ENCODE measurements at places on chromosomes 16 and 17.

DNA sequence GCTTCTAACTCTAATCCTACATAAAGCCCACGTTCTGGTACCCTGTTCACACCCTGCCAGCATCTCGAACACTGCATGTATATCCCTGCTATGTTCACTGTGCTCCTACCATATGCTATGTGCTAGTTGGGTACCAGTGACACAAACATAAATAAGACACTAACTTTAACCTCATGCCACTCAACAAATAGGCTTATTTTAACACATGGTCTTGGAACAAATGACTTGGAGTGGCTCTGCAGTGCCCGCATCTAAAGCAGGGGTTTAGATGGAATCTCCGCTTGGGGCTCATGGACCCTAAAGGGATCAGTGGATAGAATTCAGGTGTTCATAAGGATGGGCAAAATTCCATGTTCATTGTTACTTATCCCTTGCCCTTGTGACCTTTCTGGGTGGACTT is 175.7 kb upstream of the ZKSCAN2 start:
- no peak for DNase-seq

DNA sequence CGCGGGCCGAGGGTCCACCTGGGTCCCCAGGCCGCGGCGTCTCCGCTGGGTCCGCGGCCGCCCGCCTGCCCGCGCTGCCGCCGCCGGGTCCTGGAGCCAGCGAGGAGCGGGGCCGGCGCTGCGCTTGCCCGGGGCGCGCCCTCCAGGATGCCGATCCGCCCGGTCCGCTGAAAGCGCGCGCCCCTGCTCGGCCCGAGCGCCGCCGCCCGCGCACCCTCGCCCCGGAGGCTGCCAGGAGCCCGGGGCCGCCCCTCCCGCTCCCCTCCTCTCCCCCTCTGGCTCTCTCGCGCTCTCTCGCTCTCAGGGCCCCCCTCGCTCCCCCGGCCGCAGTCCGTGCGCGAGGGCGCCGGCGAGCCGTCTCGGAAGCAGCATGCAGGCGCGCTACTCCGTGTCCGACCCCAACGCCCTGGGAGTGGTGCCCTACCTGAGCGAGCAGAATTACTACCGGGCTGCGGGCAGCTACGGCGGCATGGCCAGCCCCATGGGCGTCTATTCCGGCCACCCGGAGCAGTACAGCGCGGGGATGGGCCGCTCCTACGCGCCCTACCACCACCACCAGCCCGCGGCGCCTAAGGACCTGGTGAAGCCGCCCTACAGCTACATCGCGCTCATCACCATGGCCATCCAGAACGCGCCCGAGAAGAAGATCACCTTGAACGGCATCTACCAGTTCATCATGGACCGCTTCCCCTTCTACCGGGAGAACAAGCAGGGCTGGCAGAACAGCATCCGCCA is 504 bp downstream of the FOXC2 start:
- no peak for DNase-seq

DNA sequence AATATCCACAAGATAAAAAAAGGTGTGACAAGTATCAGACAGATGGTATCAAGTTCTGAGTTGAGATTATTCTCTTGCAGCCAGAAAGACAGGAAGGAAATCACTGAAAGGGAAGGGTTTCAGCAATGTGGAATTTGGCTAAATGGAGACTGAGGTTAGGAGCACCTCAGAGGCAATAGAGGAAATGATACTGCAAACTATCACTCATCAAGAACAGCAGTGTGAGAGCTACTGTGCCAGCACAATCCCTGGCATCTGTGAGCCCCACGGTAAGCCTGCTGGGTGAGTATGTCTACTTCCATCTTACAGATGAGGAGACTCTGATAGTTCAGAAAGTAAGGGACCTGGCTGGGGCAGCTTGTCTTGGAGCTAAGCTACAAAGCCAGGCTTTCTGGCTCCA is 162.0 kb downstream of the SALL1 start:
- DNase-seq, result no peak

DNA sequence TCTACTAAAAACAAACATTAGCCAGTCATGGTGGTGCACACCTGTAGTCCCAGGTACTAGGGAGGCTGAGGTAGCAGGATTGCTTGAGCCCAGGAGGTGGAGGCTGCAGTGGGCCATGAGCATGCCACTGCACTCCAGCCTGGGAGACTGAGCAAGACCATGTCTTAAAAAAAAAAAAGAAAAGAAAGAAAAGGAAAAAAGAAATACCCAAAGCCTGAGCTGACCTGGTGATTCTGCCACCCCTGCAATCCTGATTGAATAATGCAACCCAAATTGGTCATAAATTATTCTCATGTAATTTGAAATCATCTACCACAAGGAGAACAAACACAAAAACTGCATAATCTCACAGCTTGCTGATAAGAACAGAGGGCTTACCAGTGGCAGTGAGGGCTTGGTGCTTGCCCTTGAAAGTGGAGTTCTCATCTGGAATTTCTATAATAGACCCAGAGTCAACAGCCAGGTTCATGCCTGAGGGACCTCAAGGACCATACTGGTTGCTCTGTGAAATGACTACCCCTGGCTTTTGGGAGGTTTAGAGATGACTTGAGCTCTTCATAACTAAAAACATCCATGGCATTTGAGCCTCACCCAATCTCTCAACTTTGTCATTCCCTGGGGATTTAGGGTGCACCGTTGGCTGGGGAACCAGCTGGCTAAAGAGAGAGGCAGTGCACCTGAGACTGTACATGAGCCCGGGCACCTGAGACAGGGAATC is 35.4 kb upstream of the TMC5 start:
- DNase-seq, result no peak

GRCh38 chr16:10578474-10579316 is 1.7 kb downstream of the EMP2 start:
- DNase-seq, result no peak

- DNase-seq, result no peak
Measured at GRCh38 chr17:67452681-67453554, 75.8 kb downstream of the PITPNC1 start.

DNA sequence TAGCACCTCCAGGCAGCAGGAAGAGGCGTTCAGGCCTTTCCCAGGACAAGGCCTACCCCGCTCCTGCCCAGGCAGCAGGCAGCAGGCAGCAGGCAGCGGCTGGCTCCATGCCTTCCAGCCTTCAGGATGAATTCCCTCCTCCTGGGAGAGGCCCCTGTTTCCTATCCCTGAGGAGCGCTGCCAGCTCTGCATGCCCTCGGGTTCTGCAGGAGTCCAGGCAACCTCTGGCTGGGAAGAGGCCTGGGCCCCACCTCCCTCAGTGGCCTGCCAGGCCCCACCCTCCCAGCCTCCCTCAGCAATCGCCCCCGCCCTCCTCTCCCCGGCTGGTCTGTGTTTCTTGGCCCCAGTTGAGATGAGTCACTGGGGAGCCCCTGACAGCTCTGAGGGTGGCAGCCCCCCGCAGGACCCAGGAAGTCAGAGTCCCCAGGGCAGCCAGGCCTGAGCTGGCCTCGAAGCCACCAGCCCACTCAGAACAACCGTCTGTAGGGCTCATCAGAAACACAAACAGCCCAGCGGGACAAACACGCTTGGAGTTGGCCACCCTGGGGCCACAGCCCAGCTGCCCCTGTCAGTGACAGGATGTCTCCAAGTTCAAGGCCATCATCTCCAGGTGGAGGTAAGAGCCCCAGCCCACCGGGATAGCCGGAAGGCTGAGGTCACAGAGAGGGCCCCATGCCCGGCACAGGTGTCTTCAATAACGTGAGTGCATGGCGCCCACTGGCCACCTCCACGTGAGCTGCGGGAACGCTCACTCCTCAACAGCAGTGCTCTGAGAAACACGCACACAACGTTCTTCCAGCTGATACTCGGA is 39.5 kb upstream of the CIBAR2 start:
- no peak for DNase-seq

DNA sequence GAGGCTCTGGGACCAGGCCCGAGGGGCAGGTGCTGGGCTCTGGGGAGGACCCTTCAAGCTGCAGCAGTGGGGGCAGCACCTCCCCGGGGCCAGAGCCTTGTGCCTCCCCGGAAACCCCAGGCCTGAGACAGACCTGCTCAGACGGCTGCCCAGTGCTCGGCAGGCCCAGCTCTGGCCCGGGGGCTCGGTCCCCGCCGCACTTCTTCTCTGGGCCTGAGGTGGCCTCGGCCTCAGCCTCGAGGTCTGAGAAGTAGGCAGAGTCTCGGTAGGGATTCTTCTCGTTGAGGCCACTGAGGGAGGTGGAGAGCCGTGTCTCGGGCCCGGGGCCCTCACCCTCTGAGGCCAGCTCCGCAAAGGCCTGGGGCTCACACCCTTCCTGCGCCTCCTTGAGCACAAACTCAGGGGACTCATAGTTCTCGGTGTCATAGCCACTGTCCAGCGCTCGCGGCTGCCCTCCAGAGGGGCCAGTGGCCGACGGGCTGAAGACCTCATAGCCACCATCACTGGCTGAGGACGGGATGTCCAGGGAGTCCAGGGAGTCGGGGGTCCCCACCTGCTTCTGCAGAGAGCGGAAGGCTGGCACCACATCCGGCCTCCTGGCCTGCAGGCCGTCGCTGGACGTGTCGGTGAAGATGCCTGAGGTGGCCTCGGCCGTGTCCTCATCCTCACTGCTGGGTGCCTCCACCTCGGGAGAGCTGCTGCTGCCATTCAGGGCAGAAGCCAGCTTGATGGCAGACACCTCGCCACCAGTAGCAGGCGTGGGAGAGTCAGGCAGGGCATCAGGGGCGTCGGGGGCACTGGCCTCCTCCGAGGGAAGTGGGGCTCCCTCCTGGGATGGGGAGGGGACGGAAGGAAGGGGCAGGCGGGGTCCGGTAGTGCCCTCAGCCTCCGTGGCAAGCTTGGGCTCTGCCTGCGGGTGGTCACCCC is 44.3 kb upstream of the PVALEF start:
- DNase-seq, result no peak

- no peak for DNase-seq
Measured at GRCh38 chr17:79513820-79514535, 96.9 kb downstream of the RBFOX3 start.

DNA sequence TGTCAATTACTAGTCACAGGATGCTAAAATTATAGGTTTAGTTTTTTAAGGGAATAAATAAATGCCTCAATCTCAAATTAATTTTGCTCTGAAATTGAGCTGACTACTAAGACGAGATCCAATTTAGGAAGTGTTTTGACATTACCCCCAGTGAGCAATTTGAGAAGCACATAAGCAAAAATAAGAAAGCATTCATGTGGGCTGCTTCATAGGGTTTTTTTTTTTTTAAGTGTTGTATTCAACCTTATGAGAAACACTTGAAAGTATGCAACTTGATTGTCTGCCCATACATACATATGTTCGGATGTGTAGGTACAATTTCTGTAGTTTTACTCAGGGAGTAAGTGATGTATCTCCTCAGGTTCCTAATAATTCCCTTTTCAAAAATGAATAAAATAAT is 77.6 kb downstream of the PRKCA start:
- DNase-seq, result no peak

GRCh38 chr16:24999856-25000461 is 15.2 kb downstream of the ARHGAP17 start:
- no peak for DNase-seq

DNA sequence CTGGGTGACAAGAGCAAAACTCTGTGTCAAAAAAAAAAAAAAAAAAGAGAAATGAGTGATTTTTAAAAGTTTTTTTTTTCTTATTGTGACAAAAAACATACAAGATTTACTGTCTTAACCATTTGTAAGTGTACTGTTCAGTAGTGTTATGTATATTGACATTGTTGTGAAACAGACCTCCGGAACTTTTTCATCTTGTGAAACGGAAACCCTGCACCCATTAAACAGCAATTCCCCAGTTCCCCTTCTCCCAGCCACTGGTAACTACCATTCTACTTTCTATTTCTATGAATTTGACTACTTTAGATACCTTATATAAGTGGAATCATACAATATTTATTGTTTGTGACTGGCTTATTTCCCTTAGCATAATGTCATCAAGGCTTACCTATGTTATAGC is 18.7 kb downstream of the DUS2 start:
- peak; percentile 78 for DNase-seq

GRCh38 chr16:22805326-22805725 is 8.6 kb upstream of the HS3ST2 start:
- no peak for DNase-seq

DNA sequence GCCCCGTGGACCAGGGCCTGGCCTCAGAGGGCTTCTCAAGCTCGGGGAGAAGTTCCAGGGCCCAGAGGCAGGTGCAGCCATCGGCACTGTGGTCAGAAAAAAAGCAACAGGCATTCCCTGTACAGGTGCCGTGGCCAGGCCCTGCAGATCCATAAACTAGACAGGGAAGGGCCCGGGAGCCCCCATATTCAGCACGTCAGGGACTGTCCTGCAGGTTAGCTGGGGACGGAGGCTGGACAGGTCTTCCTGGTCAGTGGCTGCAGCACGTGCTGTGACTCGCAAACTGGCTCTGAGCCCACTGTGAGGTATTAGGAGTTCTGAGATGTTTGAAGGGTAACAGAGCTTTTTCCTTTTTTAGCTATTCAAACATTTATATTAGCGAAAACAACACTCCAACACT is 15.0 kb upstream of the C16orf95 start:
- no peak for DNase-seq

GRCh38 chr16:12497526-12497925 is 306.2 kb downstream of the CPPED1 start:
- DNase-seq, result no peak

GRCh38 chr17:78602246-78602645 is 25.1 kb upstream of the DNAH17 start:
- no peak for DNase-seq

- DNase-seq, result no peak
Measured at GRCh38 chr16:74735162-74735452, 34.4 kb upstream of the MLKL start.

- no peak for DNase-seq
Measured at GRCh38 chr16:84922351-84923120, 88.8 kb downstream of the ZDHHC7 start.

DNA sequence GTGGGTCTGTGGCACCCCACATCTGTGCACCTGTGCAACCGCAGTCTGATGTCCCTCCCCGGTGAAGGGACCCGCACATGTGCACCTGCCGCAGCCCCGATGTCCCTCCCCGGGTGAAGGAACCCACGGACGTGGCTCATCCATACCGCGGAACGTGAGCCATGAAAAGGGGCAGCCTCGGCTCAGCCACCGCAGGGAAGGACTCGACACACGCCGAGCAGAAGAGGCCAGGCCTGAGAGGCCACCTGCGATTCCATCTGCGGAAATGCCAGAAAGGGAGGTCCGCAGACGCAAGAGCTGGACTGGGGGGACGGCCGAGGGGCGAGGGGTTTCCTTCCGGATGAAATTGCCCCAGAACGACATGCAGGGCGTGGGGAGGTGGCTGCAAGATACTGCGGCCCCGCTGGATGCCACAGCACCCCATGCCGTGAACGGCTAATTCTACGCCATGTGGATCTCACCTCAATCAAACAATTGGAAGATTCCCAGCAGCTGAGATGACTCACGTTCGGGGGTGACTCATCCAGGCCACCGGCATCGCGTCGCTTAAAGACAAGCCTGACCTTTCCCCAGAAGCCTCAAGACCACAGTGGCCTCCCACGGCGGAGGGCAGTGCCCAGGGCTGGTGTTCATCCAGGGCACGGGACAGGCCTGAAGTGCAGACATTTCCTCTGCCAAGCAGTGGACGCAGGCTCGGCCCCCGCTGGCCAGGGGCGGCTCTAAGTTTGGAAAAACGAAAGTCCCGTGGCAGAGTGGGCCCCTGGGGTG is 21.0 kb downstream of the SOX8 start:
- no peak for DNase-seq

- DNase-seq, result no peak
Measured at GRCh38 chr16:84618581-84619460, 943 bp upstream of the COTL1 start.
